SJSA1 (cell line): ENCODE measurements at places on chromosomes 6 and 20.

DNA sequence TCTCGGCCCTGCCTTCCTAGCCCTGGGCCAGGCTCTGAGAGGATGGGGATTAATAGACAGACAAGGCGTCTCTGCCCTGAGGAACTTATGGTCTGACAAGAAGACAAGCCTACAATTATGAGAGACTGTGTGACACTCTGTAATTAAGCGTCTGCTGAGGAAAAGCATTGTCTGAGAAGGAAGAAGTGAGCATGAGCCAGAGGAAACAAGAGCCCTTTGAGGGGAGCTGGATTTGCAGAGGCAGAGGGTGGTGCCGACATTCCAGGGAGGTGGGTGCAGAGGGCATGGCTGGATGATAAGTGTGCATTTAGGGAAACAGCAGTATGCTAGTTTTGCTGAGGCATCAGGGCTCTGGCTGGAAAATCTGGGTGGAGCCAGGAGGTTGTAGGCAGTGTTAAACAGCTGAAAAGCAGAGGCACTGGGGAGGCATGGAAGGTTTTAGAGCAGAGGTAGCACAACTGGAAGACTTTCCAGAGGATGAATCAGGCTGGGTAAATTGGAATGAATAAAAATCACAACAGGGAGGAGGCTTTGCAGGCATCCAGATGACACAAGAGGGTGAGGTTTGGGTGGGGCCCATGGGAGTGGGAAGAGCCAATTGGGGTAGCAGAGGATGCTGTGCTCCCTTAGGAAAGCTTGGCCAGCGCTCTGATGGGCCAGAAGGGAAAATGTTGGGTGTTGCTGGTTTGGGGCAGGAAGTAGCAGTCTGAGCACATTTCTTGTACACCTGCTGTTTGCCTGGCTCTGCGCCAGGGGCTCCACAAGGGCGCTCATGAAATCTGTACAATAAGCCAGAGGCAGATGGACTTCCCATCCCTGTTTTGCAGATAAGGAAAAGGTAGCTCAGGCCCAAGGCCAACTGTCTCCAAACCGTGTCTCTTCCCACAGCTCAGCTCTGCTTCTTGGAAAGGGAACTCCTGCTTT lies 74.0 kb upstream of the MYL9 start:
- no peak for DNase-seq

- DNase-seq = no peak
Observed at GRCh38 chr6:127914240-127914639, 13.4 kb upstream of the THEMIS start.

DNA sequence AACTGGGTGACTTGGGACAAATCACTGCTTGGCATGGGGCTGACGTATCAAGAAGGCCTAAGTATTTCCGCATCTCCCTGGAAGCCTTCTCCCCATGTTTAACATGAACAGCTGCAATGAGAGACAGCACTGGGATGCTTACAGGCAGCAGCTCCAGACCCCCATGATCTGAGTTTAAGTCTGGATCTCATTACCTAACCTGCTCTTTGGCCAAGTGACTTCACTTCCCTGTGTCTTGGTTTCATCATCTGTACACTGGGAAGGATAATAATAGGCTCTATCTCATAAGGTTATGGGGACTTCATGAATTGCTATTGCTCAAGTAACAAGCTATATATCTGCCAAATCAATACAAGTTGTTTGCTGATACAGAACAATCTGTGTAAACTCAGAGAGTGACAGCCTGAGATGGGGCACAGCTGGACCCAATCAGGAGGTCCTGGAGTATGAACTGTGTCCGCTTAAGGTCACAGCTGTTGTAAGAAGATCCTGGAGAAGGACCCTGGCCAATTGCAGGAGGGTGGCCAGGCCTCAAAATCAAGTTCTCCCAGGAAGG lies 56.0 kb downstream of the TGM2 start:
- peak; percentile 31 for DNase-seq

DNA sequence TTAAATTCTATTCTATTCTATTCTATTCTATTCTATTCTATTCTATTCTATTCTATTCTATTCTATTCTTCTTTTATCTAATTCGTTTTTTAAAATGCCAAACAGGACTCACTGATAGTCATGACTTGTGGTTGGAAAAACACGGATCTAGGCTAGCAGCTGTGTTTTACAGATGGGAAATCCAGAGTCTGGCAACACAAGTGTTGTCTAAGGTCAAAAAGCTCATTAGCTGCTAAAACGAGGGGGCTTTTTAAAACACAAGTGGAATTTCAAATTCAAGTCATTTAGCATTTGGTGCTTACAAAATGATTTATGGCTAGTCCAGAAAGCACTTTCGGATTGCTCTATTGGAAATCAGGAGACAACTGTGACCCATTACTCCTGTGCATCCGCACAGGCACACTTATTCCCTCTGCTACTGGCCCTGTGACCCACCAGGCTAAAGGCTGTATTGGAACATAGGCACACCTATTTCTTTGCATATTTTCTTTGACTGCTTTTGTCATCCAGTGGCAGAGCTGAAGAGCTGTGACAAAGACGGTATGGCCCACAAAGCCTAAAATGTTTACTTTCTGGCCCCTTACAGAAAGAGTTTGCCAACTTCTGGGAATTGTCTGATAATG lies 17.8 kb upstream of the MLIP start:
- DNase-seq = no peak

DNA sequence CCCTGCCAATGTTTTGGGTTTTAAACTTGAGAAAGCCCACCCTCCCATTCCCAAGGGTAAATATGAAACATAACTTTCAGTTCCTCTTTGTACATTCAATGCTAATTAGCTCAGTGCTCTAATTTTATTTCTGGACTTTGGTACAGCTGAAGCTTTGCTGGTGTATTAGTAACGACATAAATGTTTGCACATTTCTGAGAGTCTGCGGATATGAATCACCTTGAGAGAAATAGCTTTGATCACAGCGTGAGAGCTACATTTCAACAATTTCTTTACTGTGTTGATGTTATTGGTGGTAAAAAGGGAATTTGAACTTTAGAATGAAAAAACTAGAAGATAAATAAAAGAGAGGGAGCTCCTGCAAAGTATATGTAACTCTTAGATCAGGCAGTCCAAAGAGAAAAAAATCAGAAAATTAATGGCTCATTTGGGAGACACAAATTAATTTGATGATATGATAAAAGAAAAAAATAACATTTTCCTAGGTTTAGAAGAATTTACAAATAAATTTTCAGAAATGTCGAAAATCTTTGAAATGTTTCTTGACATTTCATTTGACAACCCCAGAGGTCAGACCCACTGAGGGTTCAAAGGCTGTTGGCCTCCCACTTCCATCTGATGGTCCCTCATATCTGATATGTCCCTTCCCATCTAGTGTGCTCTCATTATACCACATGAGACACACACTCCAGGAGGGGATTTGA lies 38.5 kb upstream of the CAP2 start:
- no peak for DNase-seq

- no peak for DNase-seq
Observed at GRCh38 chr6:162615016-162615705, 112.4 kb downstream of the PRKN start.

GRCh38 chr6:3500262-3501014 lies 43.6 kb upstream of the SLC22A23 start:
- DNase-seq = no peak

- peak; percentile 45 for DNase-seq
Observed at GRCh38 chr6:149046822-149047246, 270.7 kb upstream of the TAB2 start.

DNA sequence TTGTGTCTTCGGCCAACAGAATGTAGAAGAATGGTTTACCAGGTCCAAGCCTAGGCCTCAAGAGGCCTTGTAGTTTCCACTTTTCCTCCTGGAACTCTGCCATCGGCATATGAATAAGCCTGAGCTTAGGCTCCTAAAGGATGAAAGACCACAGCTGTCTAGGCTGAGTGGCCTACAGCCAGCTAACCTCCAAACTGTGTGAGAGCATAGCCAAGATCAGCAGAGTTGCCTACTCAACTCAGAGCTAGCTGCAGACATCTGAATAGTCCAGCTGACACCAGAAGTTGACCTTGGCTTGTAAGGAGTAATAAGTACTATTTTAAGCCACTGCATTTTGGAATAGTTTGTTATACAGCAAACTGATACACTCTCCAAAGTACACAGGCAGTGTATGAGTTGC lies 52.6 kb upstream of the SMIM29 start:
- DNase-seq = no peak

DNA sequence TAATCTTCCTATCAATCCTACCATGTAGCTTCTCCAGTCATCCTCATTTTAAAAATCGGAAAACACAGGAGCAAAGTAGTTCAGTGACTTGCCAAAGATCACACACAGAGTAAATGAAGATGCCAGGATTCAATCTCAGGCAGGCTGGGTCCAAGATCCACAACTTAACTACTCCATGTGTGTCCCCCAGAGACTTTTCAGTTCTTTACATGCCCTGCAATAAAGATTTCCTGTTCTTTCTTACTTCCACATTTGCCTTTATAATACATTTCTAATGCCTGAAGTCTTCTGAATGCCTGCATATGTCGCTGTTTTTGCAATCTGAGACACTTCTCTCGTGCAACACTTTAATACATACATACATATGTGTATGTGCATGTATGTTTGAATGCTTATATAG lies 121.7 kb upstream of the MARCKS start:
- no peak for DNase-seq

DNA sequence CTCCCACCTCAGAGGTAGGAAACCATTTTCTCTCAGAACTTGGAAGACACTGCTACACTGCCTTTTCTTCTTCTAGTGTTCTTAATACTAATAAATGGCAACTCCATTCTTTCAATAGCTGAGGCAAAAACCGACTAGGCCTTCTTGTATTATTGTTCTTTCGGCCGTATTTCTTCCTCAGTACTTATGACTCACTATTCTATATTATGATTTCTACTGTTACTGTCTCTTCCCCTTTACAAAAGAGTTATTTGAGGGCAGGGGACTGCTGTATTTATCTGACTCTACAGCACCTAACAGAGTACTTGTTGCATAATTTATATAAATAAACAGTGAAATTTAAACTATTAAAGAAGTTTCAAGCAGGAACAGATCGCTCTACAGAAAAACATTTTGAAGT lies 3.1 kb downstream of the DNAAF9 start:
- peak; percentile 19 for DNase-seq

- no peak for DNase-seq
Observed at GRCh38 chr6:84172080-84172479, 55.4 kb downstream of the CEP162 start.

DNA sequence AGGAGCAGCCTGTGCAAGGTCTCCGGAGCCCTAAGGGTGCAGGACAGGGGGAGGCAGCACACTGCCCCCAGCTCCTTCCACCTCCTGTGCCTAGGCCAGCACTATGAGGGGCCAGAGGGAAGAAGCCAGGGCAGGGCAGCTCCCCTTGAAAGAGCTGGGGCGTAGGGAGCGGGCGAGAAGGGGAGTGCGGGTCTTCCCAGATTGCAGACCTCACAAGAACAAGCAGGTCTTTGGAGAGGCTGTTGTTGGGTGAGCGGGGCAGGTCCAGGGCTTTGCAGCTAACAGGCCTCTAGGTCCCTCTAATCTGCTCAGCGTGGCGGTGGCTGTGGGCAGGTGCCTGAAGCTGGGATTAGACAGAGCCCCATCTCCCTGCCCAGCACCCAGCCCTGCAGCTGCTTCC lies 22.4 kb upstream of the CST1 start:
- no peak for DNase-seq

DNA sequence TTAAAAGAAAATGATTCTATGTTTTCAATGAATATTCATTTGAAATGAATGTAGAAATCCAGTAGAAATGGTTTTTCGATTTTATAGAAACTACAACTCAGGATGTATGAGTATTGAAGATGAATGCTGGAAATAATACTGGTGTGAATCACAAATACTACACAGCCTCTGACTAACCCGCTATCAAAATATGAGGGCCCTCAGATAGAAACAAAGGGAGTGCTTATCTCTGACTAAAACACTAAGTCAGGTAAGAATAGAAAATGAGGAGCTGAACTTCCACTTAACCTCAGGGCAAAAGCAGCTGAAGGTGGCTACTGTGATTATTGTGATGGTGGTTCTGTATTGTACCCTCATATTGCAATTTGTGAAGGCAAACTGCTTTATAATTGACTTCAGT lies 220.9 kb upstream of the RNF217 start:
- DNase-seq = no peak

DNA sequence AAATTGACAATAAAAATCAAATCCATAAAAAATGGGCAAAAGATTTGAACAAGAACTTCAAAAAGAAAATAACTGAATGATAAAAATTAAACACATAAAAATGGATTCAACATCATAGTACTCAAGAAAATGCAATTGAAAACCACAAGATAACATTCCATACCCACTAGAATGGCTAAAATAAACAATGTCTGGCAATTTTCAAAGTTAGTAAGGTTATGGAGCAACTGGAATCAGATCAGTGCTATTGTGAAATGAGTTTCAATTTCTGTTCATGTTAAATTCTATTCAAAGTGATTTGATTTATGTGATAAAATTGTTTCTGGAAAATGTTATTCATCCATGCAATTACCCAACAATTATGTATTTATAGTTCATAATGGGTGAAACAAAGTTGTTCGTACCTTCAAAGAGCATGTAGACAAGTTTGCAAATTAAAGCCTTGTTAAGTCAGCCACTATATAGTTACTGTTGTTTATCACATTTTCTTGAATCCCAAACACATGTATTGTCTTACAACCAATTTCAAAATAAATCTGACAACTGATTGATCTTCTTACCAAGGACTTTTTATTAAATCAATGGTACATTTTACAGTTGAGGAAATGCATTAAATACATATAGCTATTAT lies 151.5 kb upstream of the CENPW start:
- no peak for DNase-seq

DNA sequence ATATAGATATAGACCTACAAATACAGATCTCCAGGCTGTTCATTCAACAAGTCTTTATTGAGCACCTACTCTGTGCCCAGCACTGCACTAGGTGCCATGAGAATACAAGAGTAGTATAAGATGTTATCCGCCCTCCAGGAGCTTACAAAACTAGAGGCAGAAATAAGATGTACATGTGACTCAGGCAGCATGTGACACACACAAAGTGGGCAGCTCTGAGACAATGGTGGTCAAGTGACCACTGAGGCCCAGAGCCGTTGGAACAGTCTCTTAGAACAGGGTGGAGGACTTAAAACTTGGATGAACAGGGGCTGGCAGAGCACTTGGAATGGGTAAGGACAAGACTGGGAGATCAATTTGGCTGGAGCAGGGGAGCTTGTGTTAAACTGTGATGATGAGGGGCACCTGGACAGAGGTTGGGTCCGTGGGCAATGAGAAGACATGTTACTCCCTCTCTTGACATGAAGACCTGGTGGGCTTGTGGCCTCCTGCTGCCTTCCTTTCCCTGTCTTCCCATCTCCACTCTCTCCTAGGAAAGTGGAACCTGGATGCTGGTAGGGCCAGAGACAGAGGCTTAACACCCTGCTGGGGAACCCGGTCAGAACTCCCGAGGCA lies 21.2 kb downstream of the TRIM15 start:
- no peak for DNase-seq
